ENCODE measurements at places on chromosomes 12 and 14.
A peak's percentile ranks its signal among the peaks of the same experiment; 100 is the strongest.

DNA sequence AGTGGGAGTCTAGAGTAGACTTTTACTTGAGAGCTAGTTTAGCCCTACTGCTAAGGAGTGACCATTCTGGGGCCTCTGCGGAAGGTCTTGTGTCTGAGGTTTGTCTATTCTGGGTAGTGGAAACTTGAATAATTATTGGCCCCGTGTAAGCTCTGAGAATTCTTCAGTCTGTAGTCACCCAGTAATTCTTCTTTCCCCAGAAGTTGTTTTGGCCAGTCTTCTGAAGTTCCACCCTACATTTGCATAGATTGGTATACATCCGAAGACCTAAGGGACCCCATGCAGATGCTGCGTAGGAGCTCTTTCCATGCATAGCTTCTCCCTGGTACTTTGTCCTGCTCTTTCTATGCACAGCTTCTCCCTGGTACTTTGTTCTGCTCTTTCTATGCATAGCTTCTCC lies 12.8 kb downstream of the CYP46A1 start:
- no peak for DNase-seq

GRCh38 chr14:51539571-51540037 lies 112.1 kb upstream of the FRMD6 start:
- no peak for DNase-seq

GRCh38 chr14:79036441-79036840 lies 866.3 kb downstream of the NRXN3 start:
- DNase-seq = no peak

GRCh38 chr14:100698066-100698465 lies 28.6 kb upstream of the DLK1 start:
- DNase-seq = no peak

DNA sequence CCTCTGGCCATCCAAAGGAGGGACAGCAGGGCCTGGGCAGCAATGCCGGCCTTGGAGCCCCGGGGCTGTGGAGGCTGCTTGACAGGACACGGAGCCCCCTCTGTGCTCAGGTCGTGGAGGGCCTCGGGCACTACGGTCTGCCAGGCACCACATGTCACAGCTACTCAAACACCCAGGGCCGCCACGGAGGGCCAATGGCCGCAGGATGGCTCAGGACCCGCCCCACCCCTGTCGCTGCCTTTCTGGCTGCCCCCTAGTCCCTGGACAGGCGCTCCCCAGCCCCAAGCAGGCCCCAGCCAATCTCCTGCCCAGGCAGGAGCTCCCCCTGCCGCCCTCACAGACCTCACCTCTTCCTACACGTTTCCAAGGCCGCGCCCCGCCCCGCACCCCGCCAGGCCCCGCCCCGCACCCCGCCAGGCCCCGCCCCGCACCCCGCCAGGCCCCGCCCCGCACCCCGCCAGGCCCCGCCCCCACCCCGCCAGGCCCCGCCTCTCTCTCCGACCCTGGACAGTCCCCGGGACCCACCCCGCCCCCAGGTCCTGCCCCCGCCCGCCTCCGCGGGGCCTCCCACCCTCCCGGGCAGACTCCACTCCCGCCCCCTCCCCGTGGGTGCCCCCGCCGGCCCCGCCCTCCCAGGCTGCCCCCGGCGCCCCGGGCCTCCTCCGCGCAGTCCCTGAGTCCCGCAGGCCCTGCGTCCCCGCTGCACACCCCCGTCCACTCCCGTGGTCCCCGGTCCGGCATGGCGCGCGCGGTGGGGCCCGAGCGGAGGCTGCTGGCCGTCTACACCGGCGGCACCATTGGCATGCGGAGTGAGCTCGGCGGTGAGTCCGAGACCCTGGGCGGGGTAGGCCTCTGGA lies at the start of gene ASPG:
Gene ASPG (plus strand): TSS at position 669 of the 857 bp plus-strand sequence. CDS start 71 bp downstream, at position 740.
- DNase-seq = no peak

DNA sequence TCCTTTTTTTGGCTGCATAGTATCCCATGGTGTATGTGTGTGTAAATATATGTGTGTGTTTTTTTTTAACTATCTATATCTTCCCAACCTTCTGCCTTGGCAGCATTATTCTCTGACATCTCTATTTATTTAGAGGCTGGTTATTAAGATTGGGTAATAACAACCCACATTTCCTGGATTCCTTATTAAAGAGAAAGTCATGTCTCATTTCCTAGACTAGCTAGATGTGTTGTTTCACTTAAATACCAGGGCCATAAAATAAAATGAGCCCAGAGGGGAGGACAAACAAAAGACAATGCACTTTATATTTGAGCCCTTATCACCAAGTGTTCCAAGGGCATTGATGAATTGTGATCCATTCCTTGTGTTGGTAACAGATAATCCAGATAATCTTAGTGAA lies 169.1 kb downstream of the SLC5A8 start:
- no peak for DNase-seq

GRCh38 chr12:81332054-81332453 lies 254.2 kb downstream of the ACSS3 start:
- DNase-seq = no peak

GRCh38 chr14:72651714-72652113 lies 242.2 kb downstream of the DPF3 start:
- no peak for DNase-seq

GRCh38 chr12:58965568-58965967 lies 45.3 kb upstream of the LRIG3 start:
- DNase-seq = no peak

GRCh38 chr14:31936115-31936514 lies 141.0 kb upstream of the ARHGAP5 start:
- DNase-seq = no peak

DNA sequence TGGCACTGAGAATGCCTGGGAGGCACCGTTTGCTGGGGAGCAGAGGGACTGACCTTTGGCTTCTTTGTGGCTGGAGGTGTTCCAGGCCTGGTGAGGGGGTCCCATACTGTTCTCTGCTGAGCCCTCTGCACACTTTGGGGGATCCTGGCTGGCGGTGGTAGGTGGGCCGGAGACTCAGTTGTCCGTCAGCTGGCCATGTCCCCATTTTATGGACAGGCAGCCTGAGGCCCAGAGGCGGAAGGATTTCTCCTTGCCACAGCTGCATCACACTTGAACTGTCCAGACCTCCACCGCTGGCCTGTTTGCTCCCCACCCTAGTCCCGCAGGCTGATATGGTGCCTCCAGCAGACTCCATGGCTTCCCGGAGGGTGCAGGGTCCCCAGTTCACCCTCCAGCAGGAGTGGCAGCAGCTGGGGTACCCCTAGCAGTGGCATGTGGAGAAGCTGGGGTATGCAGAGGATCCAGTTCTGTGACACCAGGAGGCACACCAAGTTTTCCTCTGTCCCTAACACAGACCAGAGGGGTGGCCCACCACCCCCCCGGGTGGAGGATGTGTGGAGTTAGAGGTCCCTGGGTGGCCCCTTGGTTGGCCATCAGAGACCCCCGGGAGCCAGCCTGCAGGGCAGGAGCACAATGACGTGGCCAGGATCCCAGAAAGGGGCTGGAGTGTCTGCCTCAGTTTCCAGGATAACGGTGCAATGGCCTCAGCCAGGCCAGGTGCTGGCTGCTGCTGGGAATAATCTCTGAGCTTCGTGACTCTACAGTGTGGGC lies 14.8 kb downstream of the SLC25A29 start:
- DNase-seq = peak; percentile 30

DNA sequence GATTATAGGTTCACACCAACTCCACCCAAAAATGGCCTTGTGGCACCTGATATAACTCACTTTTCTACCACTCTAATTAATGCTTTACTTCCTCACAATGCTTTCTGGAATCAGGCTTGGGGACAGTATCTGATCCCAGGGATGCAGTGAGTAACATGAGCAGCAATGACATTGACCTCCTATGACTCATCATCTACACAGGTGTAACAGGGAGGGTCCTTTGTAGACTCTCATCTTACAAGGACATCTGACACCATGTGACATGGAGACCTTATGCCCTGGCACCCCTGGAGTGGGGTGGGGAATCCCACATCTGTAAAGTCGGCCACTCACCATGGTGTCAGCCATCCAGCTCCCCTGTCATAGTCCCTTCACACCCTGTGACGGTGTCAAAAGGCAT lies 586.4 kb downstream of the MED13L start:
- no peak for DNase-seq

- DNase-seq = peak; percentile 78
Measured at GRCh38 chr14:104968153-104968527, 10.0 kb downstream of the AHNAK2 start.

- no peak for DNase-seq
Measured at GRCh38 chr12:50728841-50729240, 35.1 kb upstream of the ATF1 start.

DNA sequence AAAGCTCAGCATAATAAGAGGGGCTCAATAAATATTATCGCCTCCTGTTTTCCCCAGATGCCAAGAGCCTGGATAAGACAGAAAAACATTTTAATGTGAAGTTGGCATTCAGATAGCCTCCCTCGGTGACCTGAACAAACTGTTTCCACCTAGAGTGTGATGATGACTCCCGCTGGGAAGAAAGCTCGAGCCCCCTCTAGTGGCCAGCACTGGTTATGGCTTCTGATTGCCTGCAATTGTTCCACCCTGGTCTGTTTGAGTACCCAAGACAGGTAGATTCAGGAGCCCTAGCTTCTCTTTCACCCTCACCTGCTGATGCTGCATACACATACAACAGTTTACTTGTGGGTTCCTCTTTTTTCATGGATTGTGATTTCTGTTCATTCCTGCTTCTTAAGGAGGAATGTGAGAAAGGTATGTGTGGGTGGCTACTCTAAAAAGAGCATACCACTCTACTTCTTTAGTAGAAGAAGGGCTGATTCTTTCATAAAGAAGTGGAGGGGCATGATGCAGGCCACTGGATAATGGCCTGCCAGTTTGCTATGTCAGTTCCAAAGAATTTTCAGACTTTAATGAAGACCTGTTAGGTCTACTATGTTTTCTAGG lies 6.4 kb downstream of the ERG28 start:
- DNase-seq = peak; percentile 76

- DNase-seq = no peak
Measured at GRCh38 chr14:32623300-32624093, 294.4 kb downstream of the AKAP6 start.

DNA sequence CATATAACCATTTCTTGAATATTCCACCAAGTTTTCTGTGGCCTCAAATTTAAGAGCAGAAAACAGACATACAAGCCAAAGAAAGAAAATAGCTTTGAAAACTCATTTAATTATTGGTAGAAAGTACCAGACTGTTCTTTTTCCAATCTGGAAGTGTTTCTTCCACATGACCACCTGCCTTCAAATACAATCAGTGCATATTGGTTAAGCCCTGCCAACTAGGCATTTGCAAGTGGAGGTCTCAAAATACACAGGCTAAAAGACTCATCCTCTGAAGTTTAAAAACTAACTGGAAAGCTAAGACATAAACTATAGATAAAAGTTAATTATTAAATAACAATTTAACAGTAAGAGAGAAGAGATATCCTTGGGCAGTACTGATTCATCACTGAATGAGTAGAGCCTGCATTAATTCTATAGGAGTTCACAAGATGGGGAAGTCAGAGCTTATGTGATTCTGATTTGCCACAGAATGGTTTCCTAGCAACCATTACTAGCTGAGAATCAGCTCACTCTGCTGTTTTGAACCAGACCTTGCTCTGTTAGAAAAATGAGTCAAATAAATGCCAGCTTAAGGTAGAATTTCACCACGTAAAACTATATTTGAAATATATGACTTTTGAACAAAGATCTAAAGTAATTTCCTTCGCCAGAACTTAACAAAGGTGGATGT lies 433.8 kb downstream of the FUT8 start:
- no peak for DNase-seq

GRCh38 chr12:99281277-99281676 lies 366.3 kb upstream of the GARIN6 start:
- DNase-seq = no peak

- no peak for DNase-seq
Measured at GRCh38 chr14:59707778-59708561, 131.4 kb upstream of the CCDC175 start.

DNA sequence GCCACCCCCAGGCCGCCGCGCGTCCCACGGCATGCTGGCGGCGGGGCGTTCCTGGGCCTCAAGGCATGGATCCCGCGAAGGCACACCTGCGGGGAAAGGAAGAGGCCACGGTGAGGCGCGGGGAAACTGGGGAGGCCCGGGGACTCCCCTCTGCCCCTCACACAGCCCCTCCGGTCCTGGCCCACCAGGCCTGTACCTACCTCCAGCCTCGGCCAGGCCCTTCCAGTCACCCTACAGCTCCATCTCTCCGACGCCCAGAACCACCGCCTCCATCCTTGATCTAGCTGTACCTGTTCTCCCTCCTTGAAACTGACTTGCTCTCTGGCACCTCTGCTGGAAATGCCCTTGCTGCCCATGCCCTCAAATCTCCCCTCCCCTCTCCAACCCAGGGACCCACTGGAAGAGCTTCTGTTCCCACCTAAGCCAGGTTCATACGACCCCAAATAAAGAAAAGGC lies 1.7 kb downstream of the ANKRD9 start:
- no peak for DNase-seq

DNA sequence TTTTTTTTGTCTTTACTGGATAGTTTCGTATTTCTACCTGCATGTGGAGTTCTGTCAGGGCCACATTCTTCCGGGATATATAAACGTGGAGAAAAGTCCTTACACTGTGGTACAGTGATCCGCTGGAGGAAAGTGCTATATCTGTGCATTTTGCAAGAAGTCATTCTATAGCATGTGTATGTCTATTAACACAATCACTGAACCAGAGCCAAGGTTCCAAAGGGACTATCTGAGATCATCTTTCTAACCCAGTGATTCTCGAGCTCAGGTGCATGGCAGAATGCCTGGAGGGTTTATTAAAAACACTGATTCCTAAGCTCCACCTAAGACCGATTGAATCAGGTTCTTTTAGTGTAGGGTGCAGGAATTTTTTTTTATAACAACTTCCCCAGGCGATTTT lies 354.0 kb downstream of the NRXN3 start:
- no peak for DNase-seq

DNA sequence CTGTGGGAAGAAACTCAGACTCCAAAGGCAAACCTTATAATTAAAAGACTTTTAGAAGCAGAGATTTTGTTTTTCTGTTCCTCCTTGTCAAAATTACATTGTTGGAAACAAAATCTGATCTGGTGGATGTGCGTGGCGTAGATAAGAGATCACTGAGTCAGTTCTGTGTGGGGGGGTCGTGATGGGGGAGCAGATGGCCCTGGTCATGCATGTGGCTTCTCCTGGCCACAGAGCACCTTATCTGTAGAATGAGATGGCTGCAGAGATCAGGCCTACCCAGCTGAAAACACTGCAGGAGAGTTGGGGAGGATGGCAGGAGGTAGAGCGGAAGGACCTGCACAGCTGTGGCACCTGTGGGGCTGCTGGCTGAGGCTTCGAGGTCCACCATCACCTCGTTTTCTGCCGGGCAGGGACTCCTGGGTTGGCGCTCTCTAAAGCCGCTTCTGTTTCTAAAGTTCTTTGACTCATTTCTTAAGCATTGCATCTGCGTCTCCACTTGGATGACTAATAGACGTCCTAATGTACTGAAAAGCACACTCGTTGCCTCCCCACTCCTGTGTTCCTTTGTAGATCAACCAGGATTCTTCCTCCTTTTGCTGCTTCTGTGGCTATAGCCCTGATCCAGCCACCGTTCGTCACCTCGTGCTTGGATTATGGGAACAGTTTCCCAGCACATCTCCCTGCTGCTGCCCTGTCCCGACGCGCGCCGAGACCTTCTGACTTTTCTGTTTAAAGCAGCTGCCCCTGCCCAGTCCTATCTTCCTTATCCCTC lies 93.4 kb downstream of the TSPAN9 start:
- no peak for DNase-seq

GRCh38 chr14:100298551-100299237 lies 7.5 kb downstream of the SLC25A29 start:
- no peak for DNase-seq
